ENCODE measurements at places on chromosomes 11 and 22.
A peak's percentile ranks its signal among the peaks of the same experiment; 100 is the strongest.

DNA sequence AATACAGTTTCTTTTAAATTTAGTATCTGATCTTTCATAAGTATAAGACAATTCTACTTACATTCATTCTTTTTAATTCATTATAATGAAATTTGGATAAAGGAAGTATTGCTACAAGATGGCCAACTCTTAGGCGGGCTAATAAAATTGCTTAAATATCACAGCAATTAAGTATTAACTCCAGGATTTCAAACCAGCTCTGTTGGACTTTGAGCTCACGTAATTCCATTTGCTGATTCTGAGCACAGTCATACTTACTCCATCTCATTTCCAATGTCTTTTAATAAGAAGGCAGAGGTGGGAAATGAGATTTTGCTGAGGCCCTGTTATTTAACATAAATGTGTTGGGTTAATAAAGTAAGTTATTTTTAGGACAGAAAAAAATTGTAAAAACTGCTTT lies 748.1 kb downstream of the KCNA4 start:
- no peak for DNase-seq

GRCh38 chr22:30572840-30573593 lies 1.4 kb downstream of the GAL3ST1 start:
- no peak for DNase-seq

DNA sequence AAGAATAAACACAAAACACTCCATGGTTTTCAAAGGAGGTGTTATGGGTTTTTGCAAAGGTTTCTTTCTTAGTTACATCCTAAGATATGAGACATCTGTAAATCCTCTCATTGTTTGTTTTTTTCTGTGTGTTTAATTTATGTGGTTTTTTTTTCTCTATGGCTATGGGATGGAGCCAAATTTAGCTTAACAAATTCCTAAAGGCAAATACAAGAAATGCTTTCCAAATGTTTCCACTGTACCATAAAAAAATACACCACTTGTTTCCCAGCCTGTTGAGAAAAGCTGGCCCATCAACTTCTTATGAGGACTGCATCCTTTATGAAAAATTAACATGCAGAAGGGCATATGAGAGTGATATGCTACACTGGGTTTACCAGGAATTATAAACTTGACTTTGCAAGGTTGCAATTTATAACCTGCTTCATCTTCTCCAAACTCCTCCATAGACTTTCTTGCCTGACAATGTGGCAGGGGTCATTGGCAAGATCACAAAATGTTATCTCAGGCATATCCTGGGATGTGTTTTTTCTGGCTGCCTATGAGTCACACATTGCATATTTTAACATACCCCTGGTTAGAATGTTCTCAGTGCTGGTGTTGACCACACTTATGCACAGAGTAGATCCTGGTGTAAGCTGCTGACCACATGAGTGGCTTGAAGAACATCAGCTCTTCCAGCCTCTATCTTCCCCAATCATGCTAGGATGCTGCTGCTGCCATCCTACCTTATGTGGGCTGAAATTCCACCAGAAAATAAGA lies 137.6 kb upstream of the TTC12 start:
- DNase-seq = no peak

GRCh38 chr11:46710821-46711269 lies 8.2 kb upstream of the F2 start:
- no peak for DNase-seq

DNA sequence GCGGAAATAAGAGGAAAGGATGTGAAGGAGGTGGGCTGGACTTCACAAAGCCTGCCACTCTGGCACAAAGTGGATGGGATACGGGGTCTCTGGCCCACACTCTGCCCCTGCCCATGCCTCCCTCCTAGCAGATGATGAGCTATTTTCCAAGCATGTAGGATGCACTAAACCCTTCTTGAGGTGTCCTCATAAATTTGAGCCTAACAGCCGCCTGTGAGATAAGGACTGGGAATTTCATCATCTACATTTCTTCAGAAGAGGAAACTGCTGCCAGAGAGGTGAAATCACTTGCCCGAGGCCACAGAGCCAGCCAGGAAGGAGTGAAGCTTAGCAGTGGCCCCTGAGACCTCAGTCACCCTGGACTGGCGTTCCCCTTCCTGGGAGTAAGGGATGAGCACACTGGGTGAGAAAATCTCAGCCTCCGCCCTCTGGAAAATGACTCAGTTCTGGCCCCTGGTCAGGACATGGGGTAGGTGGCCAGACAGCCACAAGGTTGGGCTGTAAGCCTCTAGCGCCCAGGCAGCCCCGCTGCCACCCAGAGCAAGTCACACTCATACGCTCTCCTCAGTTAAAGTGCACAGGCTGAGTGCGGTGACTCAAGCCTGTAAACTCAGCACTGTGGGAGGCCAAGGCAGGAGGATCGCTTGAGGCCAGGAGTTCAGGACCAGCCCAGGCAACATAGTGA lies 27.9 kb downstream of the MB start:
- no peak for DNase-seq

DNA sequence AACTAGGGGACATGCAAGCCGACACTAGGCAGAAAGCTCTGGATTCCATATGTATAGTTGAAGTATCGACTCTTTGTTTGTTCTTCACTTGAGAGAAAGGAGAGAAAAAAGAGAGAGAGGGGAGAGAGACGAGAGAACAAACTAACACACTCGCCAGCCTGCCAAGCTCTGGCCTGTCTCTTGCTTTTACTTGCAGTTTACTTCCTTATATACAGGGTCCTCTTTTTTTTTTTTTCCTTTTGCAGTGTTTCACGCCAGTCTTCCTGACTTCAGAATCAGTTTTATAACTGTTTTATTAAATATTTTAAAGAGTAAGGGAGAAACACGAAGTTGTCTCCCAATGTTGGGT lies 19.9 kb downstream of the TEAD1 start:
- DNase-seq = no peak

DNA sequence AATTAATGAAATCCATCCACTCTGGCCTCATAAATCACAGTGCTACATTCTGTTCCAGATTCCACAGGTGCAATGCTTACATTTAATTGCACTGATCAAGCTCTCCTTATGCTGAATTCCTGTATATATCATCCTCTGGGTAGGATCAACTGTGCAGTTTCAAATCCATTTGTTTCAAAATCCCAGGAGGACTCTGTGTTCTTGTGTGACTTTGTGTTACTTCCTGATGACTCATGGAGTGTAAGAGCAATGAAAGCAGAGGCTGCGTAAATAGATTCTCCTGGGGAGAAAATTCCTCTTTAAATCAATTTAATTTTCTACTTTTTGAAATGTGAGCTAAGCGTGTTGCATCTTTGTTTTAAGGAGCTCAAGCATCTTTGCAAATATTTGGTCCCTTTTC lies 752.7 kb downstream of the METTL15 start:
- DNase-seq = no peak

DNA sequence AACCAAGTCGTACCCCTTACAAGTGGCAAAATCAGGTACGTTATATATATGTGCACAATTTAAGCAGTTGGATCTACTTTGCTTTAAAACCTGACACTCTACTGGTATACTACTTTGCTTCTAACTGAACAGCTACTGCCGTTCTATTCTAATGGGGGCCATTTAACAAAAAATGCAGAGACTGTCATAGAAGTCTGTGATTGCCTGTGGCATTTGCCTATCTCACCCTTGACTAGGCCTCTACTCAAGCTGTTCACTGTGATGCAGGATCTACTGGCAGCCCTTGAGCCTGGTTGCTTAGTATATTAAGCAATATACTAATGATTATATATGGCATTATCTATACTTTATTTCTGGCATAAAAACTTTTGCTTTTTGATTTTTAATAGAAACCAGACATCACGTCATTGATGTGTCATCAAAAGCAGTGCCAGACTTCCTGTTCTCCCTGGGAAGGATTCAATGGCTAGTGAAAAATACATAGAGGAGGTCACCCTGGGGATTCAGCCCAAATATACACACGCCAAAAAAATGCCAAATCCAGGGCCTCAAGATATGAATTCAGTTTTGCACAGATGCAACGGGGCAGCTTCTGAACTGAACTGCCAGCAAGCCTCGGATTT lies 40.0 kb upstream of the FIBIN start:
- DNase-seq = no peak

DNA sequence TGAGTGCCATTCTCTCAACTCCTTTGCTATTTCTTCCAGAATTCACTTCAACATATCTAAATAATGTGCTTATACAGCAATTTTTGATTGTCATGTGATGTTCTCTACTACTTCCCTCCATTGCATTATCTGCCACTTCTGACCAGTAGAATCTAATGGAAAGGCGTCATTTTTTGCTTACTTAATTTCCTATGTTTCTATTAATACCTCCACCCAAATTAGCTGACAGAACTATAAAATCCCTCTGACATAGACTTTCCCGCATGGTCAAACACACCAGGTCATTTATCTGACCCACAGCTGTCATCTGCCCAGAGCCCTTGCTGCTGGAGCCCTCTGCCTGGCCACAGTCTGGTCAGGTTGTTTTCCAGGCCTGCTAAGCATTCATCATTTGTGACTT lies 258.6 kb upstream of the NARS2 start:
- no peak for DNase-seq

DNA sequence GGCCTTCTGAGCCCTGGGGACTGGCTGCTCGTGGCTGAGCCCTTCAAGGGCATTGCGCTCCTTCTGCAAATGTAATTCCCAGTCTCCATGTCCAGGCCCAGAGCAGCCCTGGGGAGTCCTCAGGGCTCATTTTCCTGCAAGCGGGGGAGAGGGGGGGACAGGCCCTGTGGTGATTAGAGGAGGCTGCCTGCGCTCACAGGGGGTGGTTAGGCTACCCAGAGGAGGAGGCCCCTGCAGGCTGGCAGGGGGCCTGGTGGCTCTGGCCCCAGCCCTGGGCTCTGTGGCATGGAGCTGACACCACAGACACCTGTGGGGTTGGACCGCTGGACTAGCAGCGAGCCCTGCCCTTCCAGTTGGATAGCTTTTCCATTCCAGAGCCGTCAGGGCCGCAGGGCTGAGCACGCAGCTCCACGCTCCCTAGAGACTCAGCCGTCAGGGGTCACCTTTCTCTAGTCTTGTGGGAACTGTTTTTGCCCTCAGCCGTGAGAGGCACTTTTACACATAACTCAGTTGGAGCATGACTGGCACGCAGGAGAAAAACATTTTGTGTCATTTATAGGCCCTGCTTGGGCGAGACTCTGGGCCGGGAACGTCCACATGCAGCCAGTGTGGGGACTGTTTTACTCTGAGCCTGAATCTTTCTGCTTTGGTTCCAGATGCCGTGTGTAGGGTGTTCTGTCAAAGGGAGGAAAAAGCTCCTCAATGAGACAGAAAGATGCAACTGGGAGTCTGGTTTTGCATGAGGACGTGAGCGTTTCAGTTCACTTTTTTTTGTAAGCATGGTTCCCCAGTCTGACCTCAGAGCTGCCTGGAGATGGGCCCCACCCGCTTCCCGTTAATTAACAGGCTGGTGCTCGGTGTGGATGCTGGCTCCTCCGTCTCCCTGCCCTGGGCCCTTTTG lies 58.1 kb downstream of the LRP5 start:
- no peak for DNase-seq

DNA sequence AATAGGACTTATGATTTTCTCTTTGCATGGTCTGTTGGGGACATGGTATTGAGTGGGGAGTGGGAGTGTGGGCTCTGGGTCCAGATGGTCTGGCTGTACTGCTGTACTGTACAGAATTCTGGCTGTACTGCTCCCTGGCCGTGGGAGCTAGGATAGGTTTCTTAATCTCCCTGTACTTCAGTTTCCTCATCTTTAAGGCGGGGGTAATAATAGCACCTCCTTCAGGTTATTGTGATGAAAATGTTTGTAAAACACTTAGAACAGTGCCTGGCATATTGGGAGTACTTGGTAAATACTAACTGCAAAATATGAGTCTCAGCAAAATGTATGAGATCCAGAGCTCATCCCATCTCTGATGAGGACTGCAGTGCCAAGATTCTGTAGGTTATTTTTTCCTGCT lies 198.6 kb downstream of the KIF18A start:
- no peak for DNase-seq

- peak; percentile 53 for DNase-seq
These were observed 168.2 kb upstream of the PDGFD start for GRCh38 chr11:104332110-104332509.
